ENCODE measurements at places on chromosomes 1 and 21.
A peak's percentile ranks its signal among the peaks of the same experiment; 100 is the strongest.

DNA sequence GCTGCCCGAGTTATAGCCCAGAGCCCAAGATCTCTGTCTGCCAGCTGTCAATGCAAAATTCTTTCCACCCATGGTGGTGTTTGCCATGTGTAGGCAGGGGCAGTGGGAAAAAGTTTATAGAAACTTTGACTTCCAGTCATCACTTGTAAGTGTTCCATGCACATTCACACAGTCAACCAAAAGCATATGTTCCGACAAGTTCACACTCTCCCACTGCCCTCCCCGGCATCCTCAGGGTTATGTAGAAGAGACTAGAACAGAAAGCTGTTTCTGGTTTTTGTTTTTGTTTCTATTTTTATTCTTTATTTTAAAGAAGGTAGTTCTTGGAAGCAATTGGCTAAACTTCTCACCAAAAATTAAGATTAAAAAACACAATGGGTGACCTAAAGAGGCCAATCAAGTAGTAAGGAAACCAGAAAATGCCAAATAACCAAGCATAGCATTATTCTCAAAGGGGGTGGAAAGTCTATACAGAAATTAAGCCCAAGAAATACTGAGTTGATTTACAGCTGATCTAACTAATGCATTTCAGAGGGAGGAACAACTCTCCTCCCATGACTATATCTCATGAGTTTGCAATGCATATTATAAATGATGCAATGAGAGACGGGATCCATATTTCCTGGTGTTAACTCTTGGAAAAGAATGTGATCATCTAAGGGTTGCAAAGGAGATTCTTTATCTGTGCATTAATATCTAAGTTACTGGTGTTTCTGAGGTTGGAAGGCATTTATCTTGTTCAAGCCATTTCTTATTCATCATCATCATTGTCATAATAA, 91.5 kb upstream of the ETS2 start:
- DNase-seq, result no peak

- DNase-seq, result no peak
Observed at GRCh38 chr1:212987702-212988322, 27.9 kb downstream of the ANGEL2 start.

DNA sequence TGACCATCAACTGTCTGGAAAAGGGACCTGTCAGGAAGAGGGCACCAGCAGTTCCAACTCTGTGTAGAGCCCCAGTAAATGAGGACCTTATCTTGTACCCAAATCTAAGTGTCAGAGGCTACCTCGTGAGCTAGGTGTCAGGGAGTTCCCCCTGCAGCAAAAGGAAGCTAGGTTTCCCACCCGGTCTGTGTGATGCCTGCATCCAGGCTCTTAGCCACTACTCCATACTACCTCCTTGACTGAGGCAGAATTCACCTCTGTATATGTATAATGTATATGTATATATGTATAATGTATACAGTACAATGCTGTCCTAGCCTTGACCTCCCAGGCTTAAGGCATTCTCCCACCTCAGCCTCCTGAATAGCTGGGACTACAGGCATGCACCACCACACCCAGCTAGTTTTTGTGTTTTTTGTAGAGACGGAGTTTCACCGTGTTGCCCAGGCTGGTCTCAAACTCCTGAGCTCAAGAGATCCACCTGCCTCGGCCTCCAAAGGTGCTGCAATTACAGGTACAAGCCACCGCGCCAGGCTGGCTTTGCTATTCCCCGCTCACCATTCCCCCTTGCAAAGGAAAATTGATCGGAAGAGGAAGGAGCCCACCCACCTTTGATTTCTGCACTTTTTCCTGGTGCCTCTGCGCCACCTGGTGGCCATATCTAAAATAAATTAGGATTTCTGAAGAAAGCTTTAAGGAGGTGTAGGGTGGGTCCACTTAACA, 15.7 kb upstream of the LUZP1 start:
- peak; percentile 62 for DNase-seq

DNA sequence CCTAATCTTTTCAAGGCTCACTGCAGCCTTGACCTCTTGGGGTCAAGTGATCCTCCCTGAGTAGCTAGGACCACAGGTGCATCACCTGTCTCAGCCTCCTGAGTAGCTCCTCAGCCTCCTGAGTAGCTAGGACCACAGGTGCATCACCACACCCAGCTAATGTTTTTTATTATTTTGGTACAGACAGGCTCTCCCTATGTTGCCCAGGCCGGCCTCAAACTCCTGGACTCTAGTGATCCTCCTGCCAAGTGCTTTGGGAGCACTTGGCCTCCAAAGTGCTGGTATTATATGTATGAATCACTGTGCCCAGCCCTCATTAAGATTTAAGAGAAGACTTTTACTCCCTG, 58.5 kb upstream of the S1PR1 start:
- no peak for DNase-seq

- no peak for DNase-seq
Observed at GRCh38 chr1:207115269-207115668, 11.2 kb downstream of the C4BPA start.

GRCh38 chr1:17729248-17729647, 25.9 kb upstream of the ACTL8 start:
- no peak for DNase-seq

GRCh38 chr1:31502926-31503511, 73.3 kb upstream of the TINAGL1 start:
- no peak for DNase-seq

- no peak for DNase-seq
Observed at GRCh38 chr1:33152685-33153432, 29.0 kb downstream of the TRIM62 start.

DNA sequence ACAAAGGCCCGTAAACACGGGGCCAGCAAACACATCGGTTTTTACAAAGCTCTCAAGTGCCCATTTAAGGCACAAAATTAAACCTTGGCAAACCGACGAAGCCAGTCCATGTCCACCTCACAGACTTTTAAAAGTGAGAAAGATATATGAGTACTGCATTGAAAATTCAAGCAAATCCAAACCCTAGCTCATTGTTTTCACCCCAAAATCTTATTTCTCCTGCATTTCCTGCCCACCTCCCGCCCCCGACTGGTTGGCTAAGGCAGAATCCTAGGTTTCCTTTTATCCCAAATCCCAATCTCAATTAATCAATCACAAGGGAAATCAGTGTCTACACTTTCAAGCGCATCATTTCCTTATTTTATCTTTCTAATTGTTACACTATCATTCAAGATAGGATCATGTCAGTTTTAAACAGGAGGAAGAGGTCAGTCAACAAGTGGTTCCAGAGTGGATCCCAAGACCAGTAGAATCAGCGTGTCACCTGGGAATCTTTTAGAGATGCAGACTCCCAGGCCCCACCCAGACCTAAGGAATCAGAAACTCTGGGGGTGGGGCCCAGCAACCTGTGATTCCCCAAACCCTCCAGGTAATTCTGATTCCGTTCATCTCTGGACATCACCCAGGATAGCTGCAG, 1.7 kb upstream of the GNG4 start:
- DNase-seq, result no peak

- DNase-seq, result no peak
Observed at GRCh38 chr1:162876751-162877150, 15.8 kb upstream of the CCDC190 start.

GRCh38 chr1:57129865-57130264, 164.1 kb upstream of the C8B start:
- DNase-seq, result no peak

- no peak for DNase-seq
Observed at GRCh38 chr1:78095593-78095992, 49.8 kb downstream of the GIPC2 start.

DNA sequence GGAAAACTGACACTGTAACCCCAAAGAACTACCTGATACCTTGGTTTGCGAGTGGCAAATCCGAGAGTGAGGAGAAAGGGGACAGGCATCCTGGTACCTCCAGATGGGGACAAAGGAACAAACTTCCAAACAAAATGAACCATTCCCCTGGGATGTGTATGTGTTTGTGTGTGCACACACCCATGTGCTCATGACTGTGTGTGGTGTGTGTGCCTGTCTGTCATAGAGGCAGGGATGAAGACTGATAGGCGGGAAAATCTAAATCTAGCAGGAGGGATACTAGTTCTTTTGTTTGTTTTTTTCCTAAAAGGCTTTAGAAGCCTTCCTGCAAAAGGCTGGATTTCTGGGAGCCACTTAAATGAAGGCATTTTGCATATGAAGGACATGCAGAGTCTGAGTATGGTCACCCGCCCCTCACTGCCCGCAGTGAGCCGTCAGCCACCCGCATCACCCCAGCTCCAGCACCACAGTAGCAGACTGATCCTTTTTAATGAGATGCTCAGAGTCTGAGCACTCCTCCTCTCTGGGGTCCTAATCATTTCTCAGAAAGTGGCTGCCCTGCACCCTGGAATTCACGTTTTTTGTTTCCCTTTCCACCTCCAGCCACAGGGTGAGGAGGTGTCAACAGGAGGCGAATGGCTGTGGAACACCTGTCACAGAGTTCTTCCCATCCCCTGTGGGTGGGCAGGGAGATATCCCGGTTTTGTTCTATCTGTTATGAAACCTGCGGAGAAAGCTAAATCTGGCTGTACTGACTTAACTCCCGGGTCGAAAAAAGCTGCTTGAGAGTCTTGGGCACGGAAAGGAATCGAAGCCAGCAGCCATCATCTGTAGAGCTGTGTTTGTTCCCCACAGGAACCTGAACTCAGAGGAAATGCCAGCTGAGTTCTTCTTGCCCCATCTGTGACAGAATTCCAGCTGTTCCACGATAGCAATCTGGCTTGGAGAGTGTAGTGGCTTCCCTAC, 34.9 kb downstream of the UTP25 start:
- DNase-seq, result no peak

DNA sequence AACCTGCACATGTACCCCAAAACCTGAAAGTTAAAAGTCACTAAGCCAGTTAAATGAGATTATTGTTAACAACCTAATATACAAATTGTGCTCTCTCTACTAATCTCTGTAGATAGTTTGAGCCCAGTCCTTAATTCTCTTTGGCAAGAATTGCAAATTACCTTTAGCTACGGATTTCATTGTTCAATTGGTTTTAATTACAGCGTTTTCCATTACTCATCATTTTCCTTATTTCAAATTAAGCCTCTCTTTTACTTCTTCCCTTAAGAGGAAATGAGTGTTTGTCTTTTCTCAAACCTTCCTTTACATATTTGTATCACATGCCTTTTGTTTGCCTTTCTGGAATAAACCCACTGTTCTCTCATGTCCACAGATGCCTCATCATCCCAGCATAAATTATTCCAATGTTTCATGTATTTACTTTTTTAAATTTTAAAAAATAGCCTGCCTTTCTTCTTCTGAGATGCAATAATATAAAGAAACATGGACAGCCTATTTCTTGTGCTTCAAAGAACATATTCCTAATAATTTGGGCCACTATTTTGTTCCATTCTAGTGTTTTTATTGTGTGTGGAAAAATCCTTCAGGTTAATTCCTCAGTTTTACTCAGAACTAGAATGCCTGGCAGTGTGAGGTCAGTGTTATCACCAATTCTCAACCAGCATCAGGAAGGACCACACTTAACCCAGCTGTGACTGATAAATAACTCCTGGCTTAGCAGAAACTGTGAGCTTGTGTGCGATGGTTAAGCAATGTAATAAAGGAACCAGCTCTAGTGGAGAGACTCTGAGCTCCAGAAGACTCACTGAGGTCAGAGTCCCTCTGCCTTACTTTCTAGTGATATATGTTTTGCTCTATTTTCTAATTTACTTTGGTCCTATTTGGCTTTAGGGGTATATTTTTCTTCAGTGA, 600.5 kb downstream of the LTN1 start:
- DNase-seq, result no peak

DNA sequence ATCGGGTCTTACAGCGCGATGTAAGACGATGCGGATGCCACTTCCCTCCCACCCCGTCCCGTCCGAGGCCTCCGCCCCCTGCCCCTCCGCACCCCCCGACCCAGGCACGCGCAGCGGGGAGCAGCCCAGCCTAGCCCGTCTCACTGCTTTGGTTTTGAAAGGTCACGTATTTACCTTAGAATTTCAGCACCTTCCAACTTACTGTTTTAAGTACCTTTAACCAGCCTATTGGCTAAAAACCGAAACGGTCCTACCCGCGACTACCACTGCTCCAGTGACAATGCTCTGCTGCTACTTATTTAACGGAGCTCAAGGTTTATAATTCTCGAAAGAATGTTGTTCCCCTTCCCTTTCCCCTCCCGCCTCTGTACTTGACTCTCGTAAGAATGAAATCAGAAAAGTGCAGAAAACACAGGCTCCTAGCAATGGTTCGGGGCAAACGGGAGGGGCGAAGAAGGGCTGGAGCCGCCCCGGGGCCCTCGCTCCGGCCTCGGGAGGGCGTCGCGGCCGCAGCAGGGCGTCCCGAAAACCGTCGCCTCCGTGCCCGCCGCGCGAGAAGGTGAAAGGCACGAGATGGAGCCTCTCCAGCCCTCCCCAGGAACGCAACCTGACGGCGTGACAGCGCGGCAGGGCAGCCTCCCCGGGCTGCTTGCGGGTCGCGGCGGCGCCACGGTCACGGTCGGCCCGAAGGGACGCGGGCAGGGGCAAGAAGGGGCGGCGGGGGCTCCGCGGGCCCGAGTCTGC, 667 bp downstream of the TMEM50B start:
- DNase-seq, result peak; percentile 72

- DNase-seq, result no peak
Observed at GRCh38 chr1:111323231-111323630, 32.6 kb downstream of the CHIA start.

GRCh38 chr1:52057876-52058415, 1.9 kb downstream of the BTF3L4 start:
- no peak for DNase-seq

- DNase-seq, result peak; percentile 10
Observed at GRCh38 chr21:32360401-32360975, 32.3 kb downstream of the URB1 start.

- DNase-seq, result no peak
Observed at GRCh38 chr1:84143796-84144565, at the start of gene PRKACB. TSS of gene PRKACB (plus strand) at chr1:84144271. CDS start at chr1:84144362, 91 bp downstream.

GRCh38 chr1:28917757-28918118, 3.4 kb downstream of the EPB41 start:
- no peak for DNase-seq

GRCh38 chr1:7300893-7301663, 470.0 kb upstream of the VAMP3 start:
- no peak for DNase-seq

DNA sequence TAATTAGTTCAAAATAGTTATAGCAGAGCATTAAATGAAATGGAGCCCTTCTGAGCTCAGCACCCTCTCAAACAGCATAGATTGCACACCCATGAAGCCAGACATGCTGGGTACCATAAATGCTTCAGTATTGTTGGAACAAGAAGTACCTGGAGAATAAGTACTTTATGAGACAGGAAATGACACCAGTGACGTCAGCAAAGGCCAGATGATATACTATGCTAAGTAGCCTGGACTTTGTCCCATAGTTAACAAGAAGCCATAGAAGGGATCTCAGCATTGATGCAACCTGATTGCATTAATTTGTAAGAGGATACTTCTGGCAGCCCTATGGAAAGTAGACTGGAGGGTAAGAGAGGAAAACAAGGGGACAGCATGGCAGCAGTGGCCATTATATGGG, 16.3 kb upstream of the GADD45A start:
- no peak for DNase-seq

DNA sequence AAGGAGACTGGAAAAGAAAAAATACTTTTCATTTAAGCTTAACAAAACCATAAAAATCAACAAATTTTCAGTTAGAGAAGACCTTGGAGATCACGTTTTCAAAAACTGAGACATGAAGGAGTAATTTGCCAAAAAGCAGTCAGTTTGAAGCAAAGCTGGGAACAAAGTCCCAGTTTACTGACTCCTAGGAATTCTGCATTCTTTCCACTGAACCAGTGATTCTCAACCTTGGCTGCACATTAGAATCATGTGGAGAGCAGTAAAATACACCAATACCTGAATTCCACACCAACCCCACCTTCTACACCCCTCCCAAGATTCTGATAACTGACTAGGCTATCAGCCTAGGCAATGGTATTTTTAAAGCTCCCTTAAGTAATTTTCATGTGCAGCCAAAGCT, 73.5 kb downstream of the PRPF38A start:
- DNase-seq, result no peak

- no peak for DNase-seq
Observed at GRCh38 chr1:84356881-84357280, 41.4 kb upstream of the DNASE2B start.

Measured in activated CD8-positive, alpha-beta memory T cell treated with anti-CD3 and anti-CD28 coated beads, Interleukin-2, amount 50 U/mL, for 48 hours (primary cell).